ENCODE measurements at places on chromosomes 5 and 9.
A peak's percentile ranks its signal among the peaks of the same experiment; 100 is the strongest.

DNA sequence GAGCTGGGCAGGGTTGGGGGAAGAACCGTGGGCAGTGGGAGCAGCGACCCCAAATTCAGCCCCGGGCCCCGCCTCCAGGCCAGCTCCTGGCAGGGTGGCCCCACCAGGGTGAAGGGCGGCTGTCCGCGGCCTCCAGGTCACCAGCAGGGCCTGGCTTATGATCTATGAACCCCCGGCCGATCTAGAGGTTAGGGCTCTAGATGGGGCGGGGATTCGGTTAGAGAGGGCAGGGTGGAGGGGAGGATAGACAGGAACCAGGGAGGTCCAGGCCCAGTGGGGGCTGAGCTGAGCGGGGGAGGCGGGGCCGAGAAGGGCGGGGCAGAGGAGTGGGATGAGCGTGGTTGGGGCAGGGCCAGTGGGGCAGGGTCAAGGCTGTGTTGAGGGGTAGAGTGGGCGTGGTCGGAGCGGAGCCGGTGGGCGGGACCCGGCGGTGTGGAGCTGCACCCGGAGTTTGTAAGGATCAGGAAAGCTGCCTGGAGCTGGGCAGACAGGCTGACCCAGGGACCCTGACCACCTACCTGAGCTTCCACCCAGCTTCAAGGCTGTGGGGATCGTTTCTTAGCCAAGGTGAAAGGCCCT, 29.3 kb upstream of the OBP2B start:
- DNase-seq: peak; percentile 20

- no peak for DNase-seq
Measured at GRCh38 chr5:147397616-147398015, 112.3 kb downstream of the DPYSL3 start.

DNA sequence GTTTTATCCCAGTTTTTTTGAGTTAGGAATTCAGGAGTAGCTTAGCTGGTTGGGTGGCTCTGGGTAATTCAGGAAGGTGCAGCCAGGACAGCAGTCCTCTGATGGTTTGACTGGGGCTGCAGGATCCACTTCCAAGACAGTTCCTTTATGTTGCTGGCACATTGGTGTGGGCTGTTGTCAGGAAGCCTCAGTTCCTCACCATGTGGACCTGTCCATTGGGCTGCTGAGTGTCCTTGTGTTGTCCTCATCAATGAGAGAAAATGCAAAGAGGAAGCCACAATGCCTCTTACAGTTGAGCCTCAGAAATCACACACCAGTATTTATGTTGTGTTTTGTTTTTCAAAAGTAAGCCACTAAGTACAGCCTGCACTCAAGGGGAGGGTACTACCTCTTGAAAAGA, 140.9 kb downstream of the MAST4 start:
- DNase-seq: no peak

- no peak for DNase-seq
Measured at GRCh38 chr9:116774421-116775180, 87.5 kb downstream of the TRIM32 start.

DNA sequence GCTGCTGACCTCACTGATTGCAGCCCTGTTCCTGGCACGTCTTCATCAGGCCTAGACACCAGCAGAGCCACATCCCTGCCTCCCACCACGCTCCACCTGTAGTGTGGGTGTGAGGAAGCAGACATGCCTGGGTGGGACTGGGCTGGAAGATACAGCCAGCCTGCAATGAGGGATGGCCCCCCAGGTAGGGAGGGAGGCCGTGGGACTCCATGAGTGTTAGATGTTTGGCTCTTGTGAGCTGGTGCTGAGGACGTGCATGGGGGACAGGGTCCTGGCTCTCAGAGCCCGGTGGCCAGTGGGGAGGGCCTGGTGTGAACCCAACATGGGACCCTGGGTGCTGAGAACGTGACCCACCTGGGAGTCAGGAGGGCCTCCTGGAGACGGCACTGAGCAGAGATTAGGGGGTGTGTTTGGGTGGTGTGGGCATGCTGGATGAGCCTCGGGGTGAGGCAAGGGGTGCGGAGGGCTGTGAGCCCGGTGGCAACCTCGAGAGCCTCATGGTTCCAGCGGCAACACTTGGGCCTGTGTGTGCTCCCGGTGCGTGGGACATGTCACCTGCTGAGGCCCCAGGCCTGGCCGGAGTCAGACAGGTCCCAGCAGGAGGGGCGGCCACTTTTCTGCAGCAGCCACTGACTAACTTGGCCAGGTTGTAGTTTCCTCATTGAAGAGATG, 87.6 kb downstream of the PHF2 start:
- no peak for DNase-seq

Measured in activated CD4-positive, alpha-beta T cell treated with anti-CD3 and anti-CD28 coated beads, Interleukin-2, amount 50 U/mL, for 1 hour (primary cell).